8988T (cell line): ENCODE measurements at places on chromosomes 7 and 10.

DNA sequence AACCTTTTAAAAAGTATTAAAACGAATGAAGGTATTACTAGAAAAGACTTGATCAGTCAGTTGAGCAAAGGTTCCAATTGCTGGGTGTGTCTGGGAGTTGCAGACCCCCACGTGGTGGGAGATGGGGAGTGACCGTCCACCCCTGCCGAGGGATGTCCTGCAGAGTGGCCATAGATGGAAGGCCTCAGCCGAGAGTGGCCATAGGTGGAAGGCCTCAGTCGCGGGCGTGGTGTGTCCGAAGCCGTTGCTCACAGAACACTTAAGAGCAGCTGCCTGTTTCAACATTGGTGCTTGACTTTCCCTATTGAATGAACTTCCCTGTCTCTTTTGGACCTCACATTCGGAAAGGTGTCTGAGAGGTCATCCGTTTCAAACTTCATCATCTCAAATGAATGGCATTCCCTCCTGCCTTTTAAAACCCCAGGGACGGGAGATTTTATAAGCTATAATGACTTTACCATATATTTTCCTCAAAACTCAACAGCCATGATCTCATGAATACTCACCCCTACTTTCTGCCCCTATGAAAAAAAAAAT is 69.4 kb downstream of the CAMK1D start:
- DNase-seq, result no peak

- no peak for DNase-seq
Measured at GRCh38 chr7:30975256-30975899, 11.6 kb downstream of the GHRHR start.

- no peak for DNase-seq
Measured at GRCh38 chr10:89392974-89393373, 551 bp downstream of the IFIT1 start.

GRCh38 chr7:155457544-155458110 is 302 bp upstream of the EN2 start:
- no peak for DNase-seq

DNA sequence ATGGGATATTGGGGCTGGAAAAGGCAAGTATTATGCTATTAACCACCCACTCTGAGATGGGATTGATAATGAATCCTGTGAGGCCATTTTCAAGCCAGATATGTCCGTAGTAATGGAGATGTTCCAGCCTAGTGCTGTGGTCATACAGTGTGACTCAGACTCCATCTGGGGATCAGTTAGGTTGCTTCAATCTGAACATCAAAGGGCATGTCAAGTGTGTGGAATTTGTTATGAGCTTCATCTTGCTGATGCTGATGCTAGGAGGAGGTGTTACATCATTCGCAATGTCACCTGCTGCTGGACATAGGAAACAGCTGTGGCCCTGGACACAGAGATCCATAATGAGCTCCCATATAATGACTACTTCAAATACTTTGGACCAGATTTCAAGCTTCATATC is 144.7 kb downstream of the PLCE1 start:
- DNase-seq, result no peak

- no peak for DNase-seq
Measured at GRCh38 chr10:44581996-44582395, 197.1 kb upstream of the CXCL12 start.

- no peak for DNase-seq
Measured at GRCh38 chr10:132375116-132375794, 21.7 kb upstream of the PWWP2B start.

- DNase-seq, result no peak
Measured at GRCh38 chr7:104174798-104175197, 33.0 kb downstream of the ORC5 start.

GRCh38 chr10:86974484-86974883 is 6.2 kb downstream of the ADIRF start:
- DNase-seq, result no peak

GRCh38 chr7:151862606-151863381 is 14.1 kb downstream of the PRKAG2 start:
- DNase-seq, result no peak

- DNase-seq, result no peak
Measured at GRCh38 chr7:133288970-133289369, 36.1 kb downstream of the EXOC4 start.

GRCh38 chr7:131045526-131045925 is 282.1 kb upstream of the MKLN1 start:
- no peak for DNase-seq

DNA sequence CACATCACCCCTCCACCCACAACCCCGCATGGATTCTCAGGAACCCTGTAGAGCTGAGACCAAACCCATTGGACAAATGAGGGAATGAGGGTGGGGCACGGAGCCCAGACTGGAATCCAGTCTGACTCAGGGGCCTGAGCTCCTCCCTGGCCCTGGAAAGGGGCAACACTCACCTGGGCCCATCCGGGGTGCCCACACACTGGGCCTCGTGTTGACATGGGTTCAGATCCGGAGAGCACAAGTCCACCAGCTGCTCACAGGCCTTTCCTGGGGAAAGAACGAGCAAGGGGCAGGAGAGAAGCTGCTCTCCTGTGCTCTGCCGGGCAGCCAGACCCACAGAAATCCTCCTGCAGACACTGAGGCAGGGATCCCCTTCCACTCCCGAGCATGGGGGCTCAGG is 172.2 kb downstream of the SLIT1 start:
- no peak for DNase-seq

DNA sequence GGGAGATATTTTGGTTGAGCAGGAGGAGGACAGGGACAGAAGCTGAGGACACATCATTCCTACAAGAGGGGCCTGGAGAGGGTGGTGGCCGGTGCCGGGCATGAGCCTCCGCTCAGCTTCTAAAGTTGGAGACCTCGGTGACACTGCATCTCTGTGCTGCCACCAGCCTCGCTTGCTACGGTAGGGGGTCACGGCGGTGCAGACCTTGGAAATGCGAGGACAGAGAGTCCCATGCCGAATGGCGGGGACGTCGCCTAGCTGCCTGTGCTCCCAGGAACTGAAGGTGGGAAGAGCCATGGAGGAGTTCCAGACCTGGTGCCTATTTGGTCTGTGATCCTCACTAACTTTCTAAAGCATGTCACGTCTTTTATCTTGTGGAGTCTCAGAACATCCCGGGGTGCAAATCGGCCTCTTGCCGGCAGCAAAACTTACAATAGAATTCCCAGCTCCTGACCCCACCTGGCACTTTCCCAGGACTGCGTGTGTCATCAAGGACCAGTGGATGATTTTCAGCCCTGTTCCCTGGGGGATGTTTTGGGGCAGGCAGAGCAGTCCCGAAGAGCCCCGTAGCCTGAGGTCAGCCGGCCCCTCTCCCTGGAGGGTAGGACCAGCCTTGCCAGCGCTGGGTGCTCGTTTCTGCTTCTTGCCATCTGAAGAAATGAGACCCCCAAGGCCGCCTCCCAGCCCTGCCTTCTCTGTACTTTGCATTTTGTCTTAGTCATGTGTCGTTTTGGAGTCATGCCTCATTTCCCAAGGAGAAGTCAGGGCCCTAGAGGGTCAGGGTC is 205.8 kb upstream of the SHH start:
- no peak for DNase-seq

GRCh38 chr10:57224811-57225210 is 863.8 kb upstream of the ZWINT start:
- DNase-seq, result no peak

GRCh38 chr7:130886438-130887135 is 152.6 kb upstream of the KLF14 start:
- no peak for DNase-seq

DNA sequence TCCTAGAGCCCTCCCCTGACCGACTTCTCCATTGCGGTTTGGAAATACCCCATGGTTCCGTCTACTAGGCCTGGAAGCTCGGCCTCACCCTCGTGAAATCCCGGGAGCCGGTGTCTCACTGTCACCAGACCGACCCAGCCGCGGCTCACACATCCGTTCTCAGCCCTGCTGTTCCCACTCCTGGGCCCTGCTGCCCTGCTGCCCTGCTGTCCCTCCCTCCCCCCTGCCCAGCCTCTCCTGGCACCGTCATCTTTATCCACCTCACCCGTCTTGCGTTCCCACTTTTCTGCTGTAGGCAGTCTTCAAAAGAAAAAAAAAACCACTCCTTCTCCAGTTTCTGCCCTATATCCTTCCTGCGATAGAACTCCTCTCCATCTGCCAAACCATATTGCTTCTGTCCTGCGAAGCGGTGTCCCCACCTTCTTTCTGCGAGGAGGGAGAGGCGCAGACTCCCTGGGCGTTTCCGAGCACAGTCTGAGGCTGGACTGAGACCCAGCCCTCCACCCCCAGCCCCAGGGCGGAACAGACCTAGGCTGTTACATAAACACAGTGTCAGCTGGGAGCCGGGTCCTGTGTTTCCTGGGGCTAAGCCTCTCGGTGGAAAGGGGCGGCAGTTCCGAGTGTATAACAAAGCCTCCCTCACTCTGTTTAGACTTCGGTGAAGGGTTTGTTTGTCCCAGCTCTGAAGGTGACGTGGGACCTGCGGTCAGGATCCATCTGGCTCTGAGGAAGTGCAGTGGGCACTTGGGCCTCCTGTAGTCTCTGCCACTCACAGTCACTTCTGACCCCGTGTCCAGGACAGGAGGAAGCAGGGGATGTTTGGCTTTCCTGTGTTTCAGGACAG is 2.8 kb downstream of the AGAP3 start:
- DNase-seq, result no peak

DNA sequence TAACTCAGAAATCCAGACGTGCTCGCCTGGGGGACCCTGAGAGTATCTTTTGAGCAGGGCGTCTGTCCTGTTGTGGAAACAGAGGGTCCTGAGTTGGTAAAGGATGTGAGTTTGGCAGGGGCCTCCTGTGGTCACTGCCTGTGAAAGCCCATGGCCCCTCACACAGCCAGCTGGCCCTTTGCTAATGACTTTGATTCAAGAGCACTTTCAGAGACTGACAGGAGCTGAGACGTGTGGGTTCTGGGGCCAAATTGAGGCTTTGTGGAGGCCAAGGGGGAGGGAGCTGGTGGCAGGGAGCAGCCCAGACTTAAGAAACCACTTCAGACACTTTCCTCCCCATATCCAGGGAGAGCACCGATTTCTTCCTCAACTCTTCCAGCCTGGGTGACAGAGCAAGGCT is 459.4 kb upstream of the FOXK1 start:
- no peak for DNase-seq

GRCh38 chr7:45919231-45919784 is 1.8 kb downstream of the IGFBP3 start:
- DNase-seq, result no peak

DNA sequence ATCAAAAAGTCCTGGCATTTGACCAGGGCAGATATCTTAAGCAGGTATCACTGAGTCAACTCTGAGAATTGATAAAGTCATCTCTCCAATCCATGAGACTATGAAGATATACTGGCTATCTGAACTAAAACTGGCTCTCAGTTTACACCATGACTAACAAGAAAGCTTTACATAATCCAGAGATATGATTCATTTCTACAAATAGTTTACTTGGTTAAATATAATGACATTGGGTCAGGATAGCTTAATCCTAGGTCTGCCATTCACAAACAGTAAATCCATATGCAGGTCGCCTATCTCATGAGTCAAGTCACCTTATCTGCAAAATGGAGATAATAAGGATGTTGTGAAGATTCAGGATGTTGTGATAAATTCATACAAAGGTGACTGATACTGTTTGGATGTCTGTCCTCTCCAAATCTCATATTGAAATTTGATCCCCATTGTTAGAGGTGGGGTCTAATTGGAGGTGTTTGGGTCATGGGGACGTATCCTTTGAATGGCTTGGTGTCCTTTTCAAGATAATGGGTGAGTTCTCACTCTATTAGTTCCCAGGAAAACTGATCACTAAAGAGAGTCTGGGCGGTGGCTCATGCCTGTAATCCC is 117.4 kb downstream of the JMJD1C start:
- DNase-seq, result no peak

DNA sequence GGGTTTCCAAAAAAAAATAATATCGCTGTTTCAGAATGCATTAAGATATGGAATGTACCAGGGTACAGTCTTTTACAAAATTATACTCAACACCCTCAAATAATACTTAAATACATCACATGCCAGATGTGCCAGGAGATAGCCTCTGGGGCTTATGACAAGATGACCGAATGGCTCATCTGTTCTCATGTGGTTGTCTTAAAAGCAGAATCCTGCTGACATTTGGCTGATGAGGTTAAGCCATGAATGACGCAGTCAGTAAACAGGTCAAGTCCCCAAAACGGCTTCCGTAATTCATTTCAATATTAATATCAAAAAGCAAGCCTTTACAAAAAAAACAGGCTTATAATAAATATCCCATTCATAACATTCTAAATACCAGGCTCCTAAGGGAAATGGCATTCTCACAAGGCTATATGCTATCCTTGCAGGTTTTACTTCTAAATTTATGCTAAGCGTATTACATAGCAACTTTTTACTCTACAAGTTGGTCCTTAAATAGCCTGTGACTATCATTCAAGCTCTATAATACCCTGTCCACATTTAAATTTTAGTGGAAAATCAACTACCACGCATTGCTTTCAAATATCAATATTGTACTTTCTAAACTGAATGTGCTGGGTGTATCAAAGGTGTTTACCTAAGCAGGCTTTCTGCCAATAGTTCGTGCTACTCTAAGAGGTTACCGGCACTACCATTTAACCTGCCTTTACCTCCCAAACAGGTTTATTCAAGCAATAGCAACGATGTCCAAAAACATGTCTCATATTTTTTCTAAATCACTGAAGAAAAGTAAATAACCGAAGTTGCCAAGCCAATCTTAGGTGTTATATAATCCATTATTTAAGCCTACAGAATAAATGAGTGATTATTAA is 15.6 kb downstream of the SMURF1 start:
- no peak for DNase-seq

DNA sequence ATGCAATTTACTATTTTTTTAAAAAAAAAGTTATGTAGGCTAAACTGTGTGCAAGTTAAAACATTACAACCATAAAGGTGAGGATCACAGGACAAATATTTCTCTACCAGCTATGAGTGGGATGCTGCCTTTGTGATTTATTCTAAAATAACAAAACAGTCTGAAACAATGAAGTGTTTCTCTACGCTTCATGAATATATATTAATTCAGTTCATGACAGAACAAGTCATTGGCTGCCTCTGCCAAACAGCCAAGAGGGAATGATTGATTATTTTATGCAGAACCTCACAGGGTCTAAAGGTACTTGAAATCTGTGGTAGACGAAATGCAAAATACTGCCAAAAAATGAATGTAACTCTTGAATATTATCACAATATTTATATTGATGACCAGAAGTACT is 29.0 kb upstream of the SOSTDC1 start:
- no peak for DNase-seq
